Fibroblast of skin of back (primary cell): ENCODE measurements at places on chromosomes 1 and 21.

GRCh38 chr1:11654137-11654938 is at the start of the genes FBXO2 and FBXO44:
TSS of gene FBXO2 (minus strand) at chr1:11654429. CDS start at chr1:11654340, 89 bp downstream.
TSS of gene FBXO44 (plus strand) at chr1:11654877. CDS start at chr1:11655836, 959 bp downstream.
- peak; percentile 11 for DNase-seq

DNA sequence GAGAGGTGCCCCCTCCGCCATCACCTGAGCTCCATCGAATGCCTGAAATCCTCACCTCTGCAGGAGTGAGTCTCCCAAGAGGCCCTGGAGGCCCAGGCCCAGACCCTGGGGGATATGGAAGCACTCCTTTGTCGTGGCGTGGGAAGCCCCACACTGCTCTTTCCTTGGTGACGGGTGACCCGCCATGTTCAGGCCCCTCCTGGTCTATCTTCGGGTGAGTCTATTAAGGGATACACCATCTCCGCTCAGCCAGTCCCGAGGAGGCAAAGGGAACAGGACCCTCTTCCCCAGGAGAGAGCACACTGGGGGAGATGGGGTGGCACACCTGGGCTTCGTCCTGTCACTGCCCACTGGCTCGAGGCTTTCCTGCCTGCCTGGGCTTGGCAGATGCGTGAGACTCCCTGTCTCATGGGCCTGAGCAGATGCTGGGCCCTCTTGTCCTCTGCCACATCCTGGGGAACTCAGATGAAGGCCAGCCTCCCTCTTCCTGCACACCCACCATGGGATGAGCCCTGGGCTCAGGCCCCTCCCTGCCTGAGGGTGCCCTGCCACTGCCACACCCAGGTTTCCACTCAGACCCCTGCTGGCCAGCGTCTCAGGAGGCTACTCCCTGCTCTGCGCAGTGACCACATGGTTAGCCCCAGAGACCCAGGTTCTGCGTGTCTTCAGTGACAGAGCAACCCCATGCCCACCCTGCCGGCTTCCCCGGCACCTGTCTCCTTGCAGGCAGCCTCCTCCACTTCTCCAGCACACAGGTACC is 3.8 kb upstream of the NPHP4 start:
- no peak for DNase-seq

DNA sequence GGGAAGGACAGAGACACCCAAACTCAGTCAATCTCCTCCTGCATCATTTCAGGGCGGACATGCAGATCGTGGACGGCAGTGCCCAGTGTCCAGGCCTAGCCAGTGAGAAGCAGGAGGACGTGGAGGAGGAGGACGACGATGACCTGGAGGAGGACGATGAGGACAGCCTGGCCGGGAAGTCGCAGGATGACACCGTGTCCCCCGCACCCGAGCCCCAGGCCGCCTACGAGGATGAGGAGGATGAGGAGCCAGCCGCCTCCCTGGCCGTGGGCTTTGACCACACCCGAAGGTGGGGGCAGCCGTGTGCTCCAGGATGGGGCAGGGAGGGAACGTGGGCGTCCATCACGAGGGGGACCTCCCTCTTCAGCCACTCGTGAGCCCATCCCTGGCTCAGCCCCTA is 23.6 kb upstream of the ARHGEF16 start:
- no peak for DNase-seq

GRCh38 chr1:209830722-209831121 is 3.0 kb downstream of the UTP25 start:
- no peak for DNase-seq

- no peak for DNase-seq
Observed at GRCh38 chr1:63638471-63638870, 45.3 kb downstream of the PGM1 start.

- DNase-seq: no peak
Observed at GRCh38 chr1:22814176-22815042, 103.8 kb downstream of the EPHB2 start.

GRCh38 chr1:77540501-77541161 is 141.8 kb downstream of the ZZZ3 start:
- peak; percentile 56 for DNase-seq

- DNase-seq: no peak
Observed at GRCh38 chr1:239421811-239422210, 35.4 kb downstream of the CHRM3 start.

- no peak for DNase-seq
Observed at GRCh38 chr1:214966346-214966745, 116.2 kb upstream of the KCNK2 start.

- DNase-seq: no peak
Observed at GRCh38 chr1:29258189-29258975, 22.1 kb downstream of the PTPRU start.
